RPMI7951 (cell line): ENCODE measurements at places on chromosomes 5 and 9. TPM values are rescaled to one million over a fixed set of nuclear protein-coding genes. Genes with fewer than 3 reads are reported as not detected.

DNA sequence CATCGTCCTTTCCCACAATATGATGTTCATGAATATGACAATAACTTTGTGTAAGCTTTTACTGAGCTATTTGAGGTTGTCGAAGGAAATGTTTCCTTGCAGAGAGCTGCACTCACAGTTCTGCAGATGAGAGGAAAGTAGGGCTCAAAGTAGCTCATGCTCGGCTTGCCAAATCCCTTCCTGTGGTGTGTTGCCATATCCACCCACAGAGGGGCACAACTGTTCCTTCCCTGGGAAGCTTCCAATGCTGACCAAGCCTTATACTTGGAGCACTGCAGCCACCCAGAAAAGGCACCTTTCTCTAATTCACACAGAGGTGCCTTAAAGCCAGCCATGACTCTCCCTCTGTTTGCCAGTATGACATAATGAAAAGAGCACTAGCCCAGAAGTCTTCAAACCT is 390.3 kb downstream of the CAAP1 start:
- no peak for DNase-seq

DNA sequence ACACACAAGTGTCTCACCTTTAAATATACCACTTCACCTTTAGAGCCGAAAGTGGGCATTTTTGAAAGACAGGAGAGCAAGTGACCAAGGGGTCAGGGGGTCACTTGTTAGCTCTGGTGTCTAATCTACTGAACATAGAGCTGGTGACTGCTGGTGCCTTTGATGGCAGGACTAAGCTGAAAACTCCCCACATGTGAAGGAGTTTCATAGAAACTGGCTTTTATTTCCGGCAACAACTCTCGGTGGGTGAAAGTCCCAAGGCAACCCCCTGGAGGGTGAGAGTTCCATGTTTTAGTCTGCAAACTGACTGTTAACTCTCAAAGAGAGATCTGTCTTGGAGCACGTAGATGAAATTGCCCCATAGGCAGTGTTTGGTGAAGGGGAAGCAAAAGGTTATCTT is 466.9 kb downstream of the DMRTA1 start:
- DNase-seq, result no peak

DNA sequence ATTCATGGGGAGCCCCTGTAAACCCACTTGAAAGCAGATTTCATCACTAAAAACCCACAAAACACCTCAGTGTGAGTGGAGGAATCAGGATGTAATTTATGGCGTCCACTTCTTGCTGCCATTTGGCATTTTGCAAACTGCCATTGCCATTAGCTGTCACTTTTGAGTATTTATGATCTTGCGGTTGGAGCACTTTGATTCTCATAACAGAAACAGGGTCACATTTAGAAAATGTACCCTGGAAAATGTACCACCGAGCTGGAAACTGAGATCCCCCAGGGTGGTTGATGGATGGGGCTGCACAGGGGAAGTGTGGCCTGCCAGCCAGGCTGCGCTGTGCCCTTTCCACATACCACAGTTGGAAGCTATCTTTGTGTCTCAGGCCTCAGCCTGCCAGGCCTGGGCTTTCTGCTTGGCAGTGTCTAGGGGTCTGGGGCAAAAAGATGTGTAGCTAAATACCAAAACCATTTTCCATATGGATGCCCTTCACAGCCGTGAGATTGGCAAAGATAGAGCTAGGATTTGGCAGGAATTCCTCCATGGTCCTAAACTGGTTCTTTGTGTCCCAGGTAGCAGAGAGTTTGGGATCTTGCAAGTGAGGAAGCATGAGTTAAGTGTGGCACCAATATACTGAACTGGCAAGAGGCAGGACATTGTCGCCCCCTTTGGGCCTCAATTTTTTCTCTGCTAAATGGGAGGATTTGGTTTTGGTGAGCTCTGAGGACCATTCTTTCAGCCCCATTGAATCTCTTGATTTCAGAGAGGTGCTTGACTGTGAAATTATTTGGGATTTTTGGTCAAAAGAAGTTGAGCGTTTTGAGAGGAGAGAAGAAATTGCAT is 46.2 kb downstream of the GALNT10 start:
- DNase-seq, result no peak

- DNase-seq, result no peak
Measured at GRCh38 chr5:115480271-115480670, 64.3 kb downstream of the FEM1C start.

- no peak for DNase-seq
Measured at GRCh38 chr9:111900858-111901612, 4.4 kb downstream of the UGCG start.

GRCh38 chr5:4868140-4868735 is 271.9 kb upstream of the ADAMTS16 start:
- DNase-seq, result peak; percentile 58

GRCh38 chr5:72486371-72486770 is 20.8 kb downstream of the ZNF366 start:
- DNase-seq, result peak; percentile 48

GRCh38 chr9:20553558-20554149 is 68.6 kb downstream of the MLLT3 start:
- no peak for DNase-seq

DNA sequence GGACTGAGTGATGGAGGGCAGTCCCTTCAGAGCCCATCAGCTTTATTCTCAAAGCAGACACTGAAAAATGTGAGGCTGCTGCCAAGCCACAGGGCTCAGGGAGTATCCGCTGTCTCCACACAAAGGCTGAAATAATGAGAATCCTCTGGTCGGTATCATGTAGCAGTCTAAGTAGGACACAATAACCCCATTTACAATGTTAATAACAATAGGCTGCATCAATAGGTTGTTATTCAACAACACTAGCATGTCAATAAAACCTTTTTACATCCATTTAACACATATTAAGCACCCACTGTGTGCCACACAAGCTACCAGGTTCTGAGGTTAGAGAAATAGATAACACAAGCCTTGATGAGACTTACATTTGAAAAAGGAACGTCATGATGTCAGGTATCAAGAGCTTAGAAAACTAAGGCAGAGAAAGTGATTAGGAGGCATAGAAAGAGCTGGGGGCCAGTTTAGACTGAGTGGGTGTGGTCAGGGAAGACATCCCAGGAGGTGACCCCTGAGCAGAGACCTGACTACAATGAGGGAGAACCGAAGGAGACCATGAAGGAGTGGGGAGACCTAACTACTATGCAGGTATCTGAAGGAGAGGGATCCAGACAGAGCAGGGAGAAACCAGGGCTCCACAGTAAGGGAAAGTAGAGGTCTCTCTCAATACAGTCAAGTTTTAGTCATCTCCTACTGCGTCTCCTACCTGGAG is 140.1 kb upstream of the GRIA1 start:
- DNase-seq, result no peak

GARNL3 gene
- 2.5 and 3.2 TPM in 2 replicates for total RNA-seq

ANKRD31 gene
- total RNA-seq, result under 0.01 TPM in 1 of 2 replicates, not detected in the other

MROH2B gene
- not detected in 2 replicates for total RNA-seq

TAS2R1 gene
- total RNA-seq, result not detected in 2 replicates

ST6GALNAC4 gene
- 10.5 and 14.0 TPM in 2 replicates for total RNA-seq
